Anterior cingulate cortex (tissue), 58 donors: ENCODE measurements at places on chromosomes 4 and X.

- DNase-seq = no peak
Observed at GRCh38 chrX:139877710-139878414, 55.0 kb downstream of the ATP11C start.

GRCh38 chr4:175405961-175406360, 406.1 kb downstream of the GPM6A start:
- no peak for DNase-seq

- DNase-seq = no peak
Observed at GRCh38 chr4:98614662-98615061, 43.7 kb downstream of the TSPAN5 start.

DNA sequence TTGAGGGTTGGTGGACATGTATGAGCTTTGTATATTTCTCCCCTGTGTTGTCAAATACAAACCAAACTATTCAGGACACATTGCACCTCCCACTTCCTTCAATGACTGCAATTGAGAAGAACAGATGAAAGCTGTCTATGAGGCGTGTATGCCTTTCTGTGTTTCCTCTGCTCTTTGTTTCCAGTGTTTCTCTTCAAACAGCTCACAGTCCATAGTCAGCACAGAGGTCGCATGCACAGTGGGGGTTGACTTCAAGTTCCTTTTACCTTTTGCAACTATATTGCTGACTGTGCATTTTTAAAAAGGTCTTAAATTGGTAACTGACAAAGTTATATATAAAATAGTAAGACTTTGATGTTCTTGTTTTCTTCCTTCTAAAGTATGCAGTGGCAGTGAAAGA, 957.8 kb downstream of the C4orf33 start:
- DNase-seq = no peak

DNA sequence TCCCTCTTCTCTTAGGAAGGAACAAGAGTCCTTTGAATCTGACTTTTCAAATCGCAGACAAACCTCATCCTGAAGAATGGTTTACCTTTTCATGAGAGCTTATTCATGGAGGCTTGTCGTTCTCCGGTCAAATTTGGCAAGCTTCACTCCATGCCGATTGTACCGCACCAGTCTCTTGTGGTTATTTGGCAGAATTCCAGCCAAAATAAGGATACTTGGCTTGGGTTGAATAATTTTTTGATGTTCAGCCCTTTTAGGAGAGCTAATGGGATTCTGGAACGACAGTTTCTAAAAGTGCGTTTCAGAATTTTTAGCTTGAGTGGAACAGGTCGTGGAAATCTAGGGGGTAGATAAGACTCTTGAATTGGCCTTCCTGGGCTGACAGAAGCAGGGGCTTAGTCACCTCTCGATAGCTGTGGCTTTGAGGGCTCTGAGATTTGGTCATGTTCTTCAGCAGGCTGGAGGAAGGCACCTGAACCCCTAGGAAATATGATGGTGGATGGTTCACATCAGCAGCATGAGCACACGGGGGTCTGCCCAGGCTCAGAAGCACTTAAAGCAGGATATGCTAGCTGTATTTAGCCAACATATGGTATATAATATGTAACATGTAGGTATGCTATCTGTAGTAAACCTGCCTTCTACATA, 1.5 kb downstream of the KLHL2 start:
- no peak for DNase-seq

DNA sequence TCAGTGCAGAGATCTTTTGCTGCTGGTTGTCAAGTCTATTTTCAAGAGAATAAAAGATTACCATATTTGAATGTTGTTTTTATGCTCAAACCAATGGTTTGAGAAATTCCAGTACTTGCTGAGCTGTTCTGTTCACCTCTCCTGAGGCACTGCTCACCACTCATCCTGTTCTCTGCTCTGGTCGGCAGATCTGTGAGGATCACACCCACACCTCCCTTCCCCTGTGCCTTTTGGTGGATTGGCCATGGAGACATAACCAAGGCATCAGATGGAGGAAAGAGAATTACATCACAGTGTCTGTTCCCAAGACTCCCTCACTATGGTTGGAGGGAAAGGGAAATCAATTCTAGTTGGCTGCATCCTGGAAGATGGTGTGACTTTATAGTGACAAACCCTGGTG, 391.6 kb downstream of the ARHGAP24 start:
- DNase-seq = no peak

DNA sequence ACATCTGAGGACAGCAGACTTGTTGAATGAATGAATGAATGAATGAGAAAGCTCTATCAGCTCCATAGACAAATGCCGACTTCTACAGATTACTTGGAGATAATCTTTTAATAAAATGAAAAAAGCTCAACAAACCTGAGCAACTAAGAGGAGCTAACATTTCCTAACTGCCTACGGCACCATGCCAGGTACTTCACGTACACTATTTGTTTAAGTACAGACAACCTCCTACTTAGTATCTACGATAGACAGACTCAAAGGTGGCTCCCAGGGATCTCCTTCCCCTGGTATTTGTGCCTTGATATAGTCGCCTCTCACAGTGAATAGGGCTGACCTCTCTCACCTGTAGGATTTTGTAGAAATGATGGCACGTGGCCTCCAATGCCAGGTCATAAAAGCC, 412.2 kb upstream of the FAT1 start:
- no peak for DNase-seq

- DNase-seq = no peak
Observed at GRCh38 chr4:171721937-171722336, 91.3 kb upstream of the GALNTL6 start.

DNA sequence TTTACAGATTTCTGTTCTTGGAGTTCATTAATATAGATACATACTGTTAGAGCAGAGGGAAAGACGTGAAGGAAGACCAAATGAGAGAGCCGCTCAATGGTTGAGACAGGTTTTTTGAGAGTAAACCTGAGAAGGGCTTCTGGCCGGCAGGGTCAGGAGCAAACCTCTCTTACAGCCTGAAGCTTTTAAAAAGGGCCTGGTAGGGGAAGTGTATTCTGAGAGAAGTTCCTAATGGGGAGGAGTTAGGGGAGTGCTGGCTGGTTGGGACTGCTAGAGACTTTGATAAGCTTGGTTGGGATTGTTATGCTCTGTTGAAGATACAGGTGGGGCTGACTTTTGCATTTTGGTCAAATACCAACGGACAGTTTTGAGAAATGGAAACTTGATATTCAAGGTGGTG, 186.8 kb upstream of the PABPC4L start:
- no peak for DNase-seq

GRCh38 chr4:56764775-56765174, 56.7 kb downstream of the SPINK2 start:
- no peak for DNase-seq

- no peak for DNase-seq
Observed at GRCh38 chr4:149993030-149993429, 85.2 kb upstream of the DCLK2 start.

DNA sequence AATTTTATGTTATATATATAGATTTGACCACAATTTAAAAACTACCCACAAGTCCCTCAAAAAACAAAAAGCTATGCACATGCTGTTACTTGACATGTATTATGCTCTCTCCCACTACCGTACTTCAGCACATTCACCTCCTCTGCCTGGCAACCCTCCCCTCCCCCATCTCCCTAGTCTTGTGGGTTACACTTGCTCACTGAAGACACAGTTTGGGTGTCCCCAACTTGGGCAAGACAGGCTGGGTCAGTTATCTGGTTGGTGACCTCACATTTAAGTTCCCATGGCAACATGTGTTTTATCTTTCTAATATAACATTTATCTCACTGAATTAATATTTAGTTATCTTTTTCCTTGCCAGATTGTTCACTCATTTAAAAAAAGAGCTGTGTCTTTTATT, 32.7 kb downstream of the SEC24D start:
- no peak for DNase-seq

- no peak for DNase-seq
Observed at GRCh38 chr4:112031712-112032328, 113.4 kb upstream of the FAM241A start.

GRCh38 chr4:110197529-110198042, 829 bp downstream of the ELOVL6 start:
- peak; percentile 53 for DNase-seq

- no peak for DNase-seq
Observed at GRCh38 chr4:34676400-34676799, 1567.9 kb downstream of the ARAP2 start.

- no peak for DNase-seq
Observed at GRCh38 chr4:62344915-62345314, 1144.8 kb downstream of the ADGRL3 start.
